ENCODE measurements at places on chromosomes 6 and 20.

GRCh38 chr6:149463781-149464180, 21.0 kb downstream of the ZC3H12D start:
- no peak for DNase-seq

DNA sequence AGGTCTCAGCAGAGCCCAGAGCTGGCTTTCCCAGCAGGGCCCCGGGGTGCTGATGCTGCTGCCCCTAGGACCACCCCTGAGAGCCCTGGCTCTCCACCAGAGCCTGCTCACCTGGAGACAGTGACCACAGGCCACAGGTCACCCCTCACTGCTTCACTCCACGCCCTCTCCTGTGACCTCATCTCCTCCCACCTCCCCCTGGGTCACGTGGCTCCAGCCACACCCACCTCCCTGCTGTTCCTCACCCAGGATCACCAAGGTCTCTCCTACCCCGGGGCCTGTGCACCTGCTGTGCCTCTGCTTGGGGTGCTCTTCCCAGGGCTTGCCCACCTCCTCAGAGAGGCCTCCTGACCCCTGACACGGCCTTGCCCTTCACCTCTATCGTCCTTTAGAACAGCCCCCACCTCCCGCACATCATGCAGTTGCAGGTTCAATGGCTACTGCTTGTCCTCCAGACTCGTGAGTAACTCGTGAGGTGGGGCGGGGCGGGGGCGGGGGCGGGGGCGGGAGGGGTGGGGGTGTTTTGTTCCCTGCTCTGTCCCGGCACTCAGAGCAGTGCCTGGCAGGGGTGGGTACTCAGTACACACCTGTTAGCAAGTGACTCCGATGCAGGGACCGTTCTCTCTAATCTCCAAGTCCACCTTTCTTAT, 468.0 kb downstream of the PREX1 start:
- no peak for DNase-seq

DNA sequence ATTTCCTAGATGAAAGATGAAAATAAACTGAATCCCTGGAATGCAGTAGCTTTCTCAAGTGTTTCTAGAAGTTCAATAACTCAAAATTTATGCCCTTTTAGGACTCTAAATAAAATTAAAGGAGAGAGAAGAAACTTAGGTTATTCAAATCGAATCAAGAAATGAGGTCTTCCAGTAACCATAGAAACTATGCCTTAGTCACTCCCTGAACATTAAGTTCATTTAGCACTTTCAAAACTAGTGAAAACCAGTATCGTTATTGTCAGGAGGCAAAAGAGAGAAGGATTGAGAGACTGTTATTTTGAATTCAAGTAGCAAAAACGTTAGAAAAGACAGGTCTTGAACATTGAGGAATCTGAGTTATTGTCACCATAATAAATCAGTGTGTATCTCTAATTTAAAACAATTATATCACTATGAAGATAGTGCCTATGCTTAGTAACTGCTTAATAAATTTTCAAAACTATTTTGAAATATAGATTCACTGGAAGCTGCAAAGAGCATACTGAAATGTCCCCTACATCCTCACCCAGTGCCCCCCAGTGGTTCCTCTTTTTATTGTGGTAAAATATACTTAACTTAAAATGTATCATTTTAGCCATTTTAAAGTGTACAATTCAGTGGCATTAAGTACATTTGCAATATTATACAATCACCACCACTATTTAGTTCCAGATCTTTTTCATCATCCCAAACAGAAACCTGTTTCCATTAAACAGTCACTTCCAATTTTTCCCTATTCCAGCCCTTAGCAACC, 4.6 kb downstream of the RPP21 start:
- DNase-seq, result no peak

DNA sequence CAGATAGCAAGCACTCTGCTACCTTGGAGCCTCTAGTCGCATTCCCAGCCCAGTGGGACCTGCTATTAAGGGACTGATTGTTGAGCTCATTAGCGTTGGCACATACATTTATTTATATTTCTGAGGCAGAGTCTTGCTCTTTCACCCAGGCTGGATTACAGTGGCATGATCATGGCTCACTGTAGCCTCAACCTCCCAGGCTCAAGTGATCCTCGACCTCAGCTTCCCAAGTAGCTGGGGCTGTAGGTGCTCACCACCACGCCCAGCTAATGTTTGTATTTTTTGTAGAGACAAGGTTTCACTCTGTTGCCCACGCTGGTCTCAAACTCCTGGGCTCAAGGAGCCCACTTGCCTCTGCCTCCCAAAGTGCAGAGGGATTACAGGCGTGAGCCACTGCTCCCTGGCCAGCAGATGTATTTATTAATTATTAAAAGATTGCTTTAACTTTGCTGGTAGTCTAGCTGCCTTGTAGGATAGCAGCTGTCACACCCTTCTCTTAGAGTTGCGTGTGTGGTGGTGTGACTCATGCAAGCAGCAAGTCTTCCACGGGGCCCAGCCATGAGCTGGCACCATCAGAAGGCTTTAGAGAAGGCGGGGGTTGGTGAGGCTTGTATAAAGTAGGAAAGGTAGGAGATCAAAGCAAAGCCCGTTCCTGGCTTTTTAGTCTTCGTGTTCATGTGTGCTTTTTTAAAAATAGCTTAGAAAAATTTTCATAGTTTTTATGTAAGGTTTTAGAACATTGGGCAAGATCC, 16.5 kb downstream of the ACTR5 start:
- peak; percentile 9 for DNase-seq

DNA sequence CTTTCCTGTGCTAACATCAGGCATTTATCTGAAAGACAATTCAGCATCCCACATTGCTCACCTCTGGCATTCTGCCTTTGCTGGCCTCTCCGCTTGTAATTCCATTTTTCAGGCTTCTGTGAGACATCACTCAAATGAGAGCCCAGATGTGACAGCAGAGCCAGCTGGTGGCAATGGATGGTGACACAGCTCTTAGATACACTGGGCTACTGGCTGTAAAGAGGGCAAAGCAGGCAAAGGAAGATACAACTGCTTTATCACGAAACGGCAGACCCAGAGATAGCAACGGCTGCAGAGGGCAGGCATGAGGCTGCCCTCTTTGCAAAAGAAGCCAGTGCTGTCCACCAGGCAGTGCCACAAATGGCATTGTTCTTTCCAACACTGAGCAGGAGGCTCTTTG, 329.8 kb downstream of the KIF16B start:
- DNase-seq, result no peak

DNA sequence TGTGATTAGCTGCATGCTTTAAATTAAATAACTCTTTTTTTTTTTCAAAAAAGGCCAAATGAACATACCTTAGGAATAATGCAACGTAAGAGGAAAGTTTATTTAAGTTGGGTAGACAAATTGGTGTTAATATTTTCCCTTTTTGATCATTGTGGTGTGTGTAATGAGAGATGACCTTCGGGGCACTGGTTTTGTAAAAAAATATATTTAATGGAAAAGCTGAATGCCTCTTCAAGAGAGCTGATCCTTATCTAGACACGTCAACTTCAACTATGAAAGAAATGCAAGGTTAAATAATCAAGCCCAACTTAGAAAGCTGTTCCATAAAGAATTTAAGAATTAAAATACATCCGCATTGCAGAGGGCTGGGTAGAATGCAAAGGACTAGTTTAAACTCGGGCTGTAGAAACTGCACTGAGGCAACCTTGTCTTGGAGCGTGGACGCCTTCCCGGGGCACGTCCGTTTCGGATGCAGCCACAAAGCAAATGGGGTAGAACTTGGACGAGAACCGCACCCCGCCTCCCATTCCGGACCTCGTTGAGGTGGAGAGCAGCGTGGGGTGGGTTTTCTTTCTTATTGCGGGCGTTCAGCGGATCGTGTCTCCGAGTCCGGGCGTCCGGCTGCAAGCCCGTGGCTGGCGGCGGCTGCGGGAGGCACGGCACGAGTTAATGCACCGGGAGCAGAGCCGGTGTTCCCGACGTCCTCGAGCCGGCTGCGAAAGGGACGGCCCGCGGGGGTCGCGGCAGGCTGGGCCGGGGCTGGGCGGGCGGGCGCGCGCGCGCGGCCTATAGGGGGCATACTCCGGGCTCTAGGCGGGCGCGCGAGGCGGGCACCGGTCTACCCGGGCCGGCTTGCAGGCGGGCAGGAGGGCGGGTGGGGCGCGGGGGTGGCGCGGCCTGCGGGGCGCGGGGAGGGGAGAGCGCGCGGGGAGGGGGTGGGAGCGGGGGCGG, 1.9 kb downstream of the JARID2 start:
- DNase-seq, result peak; percentile 26

DNA sequence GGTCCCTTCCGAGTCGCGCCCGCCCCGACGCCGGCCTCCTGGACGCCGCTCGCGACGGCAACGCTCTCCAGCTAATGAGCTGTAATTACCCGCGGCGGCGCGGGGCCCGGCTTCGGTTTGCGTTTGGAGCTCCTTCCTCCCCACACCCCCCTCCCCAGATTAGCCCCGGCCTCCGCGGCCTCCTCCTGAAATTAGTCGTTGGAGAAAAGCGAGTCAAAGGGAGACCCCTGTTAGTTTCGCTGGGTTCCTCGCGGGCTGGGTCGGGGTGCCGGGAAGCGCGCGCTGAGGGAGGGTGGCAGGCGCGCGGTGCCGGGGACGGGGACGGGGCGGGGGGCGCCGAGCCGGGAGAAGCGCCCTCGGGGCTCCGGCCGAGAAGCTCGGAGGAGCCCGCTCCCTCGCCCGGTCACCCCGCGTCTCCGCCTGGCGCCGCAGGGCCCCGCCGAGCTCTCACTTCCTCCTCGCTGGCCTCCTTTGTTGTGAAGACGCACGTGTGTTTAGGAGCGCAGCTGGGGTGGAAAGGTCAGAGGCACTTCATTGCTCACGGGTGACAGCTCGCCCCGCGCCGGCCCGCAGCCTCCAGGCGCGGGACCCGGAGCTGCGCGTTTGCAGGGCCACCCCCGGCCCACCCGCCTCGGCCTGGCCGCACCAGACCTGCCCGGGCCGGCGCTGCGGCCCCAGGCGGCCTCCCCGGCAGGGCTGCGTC, 4.9 kb downstream of the FOXC1 start:
- no peak for DNase-seq

- DNase-seq, result no peak
Measured at GRCh38 chr20:1722513-1723050, 65.0 kb upstream of the SIRPG start.

DNA sequence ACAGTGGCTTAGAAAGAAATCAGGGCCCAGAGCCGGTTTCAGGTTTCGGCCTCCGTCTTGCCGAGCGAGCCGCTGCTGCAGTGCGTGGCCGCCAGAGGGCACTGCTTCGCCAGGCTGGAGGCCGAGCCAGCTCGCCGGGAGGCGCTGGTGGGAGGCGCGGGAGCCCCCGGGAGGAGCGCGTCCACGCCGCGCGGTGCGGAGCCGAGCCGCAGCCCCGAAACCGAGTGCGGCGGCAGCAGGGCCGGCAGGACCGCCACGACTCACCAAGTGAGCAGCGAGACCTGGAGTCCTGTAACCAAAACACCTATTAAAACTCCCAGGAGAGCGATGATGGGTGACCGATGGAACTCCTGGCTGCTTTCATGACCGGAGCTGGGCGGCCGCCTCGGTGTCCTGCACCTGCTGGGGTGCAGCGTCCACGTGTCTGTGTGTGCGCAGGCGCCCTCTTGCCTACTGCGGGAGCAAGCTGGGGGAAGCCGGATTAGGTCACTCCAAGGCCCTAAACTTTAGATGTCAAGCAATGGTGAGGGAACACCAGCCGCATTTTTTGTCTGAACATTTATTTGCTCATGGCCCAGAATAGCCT, 186.9 kb upstream of the UST start:
- DNase-seq, result peak; percentile 49

GRCh38 chr20:4043796-4044195, 28.4 kb upstream of the RNF24 start:
- no peak for DNase-seq

GRCh38 chr6:100719883-100720682, 161.0 kb downstream of the ASCC3 start:
- DNase-seq, result no peak

- DNase-seq, result no peak
Measured at GRCh38 chr6:134503585-134504281, 185.8 kb upstream of the SGK1 start.

GRCh38 chr6:5422321-5422915, 161.1 kb downstream of the FARS2 start:
- no peak for DNase-seq

GRCh38 chr20:7352165-7352564, 584.7 kb downstream of the BMP2 start:
- DNase-seq, result no peak

DNA sequence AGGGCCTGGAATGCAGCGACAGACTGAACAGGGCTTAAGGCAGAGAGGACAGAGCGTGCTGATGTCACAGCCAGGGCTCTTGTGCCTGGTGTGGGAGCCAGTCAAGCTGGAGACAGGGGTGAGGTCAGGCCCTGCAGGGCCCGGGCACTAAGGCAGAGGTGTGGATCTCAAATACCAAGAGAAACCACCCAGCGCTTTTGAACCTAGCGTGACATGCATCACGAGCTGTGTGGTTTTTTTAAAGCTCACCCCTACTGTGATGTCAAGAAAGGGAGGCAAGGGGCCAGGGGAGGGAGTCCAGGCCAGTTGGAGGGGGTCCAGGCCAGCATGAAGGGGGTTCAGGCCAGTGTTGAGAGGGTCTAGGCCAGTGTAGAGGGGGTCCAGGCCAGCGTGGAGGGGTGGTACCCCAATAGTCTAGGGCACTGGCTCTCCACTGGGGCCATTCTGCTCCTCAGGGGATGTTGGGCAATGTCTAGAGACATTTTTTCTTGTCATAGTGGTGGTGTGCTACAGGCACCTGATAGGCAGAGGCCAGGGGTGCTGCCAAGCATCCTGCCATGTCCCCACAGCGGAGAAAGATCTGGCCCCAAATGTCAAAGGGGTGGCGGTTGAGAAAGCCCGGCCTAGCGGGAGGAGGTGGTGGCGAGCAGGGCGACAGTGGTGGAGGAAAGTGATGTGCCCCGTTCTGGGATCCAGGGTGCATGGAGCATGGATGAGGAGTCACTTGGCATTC, 42.6 kb downstream of the RBM38 start:
- no peak for DNase-seq

GRCh38 chr6:65819152-65819551, 112.1 kb upstream of the EYS start:
- DNase-seq, result no peak

- DNase-seq, result no peak
Measured at GRCh38 chr6:7786214-7786661, 60.3 kb downstream of the BMP6 start.

GRCh38 chr20:2986466-2986865, 57.0 kb upstream of the GNRH2 start:
- DNase-seq, result no peak

DNA sequence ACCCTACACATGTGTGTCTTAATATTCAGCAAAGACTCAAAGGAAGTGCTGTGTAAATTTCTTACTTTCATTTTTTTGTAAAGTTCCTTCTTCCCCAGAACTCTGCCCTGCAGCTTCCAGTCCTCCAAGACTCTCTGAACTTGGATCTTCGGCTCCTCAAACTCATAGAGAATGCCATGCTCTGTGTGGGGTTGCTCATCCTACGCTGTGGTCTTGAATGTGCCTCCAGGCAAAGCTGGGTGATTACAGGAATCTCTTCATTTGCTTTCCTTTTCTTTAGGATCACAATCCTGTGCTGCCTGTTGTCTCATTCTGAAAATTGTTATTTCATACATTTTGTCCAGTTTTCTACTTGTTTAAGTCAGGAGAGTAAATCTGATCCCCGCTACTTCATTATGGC, 14.5 kb upstream of the CDC5L start:
- no peak for DNase-seq

- DNase-seq, result no peak
Measured at GRCh38 chr6:166308033-166308768, at the start of gene PRR18. Gene PRR18, minus strand, starts transcription at chr6:166308392. Its CDS starts 250 bp downstream, at chr6:166308142.

GRCh38 chr6:138546733-138547185, 47.5 kb upstream of the NHSL1 start:
- DNase-seq, result no peak

- no peak for DNase-seq
Measured at GRCh38 chr20:62310757-62311121, 7.9 kb downstream of the ADRM1 start.
